ENCODE measurements at places on chromosomes 12 and 14. TPM values are rescaled to one million over a fixed set of nuclear protein-coding genes. Genes with fewer than 3 reads are reported as not detected.

GRCh38 chr12:33967760-33968159 lies 54.5 kb upstream of the ALG10 start:
- no peak for DNase-seq

- DNase-seq: no peak
Measured at GRCh38 chr12:119594772-119595445, 1.3 kb downstream of the TMEM233 start.

Gene C12orf56
- 1.1 TPM for total RNA-seq

- DNase-seq: no peak
Measured at GRCh38 chr14:71524320-71524982, 407.8 kb upstream of the RGS6 start.

- no peak for DNase-seq
Measured at GRCh38 chr12:117857632-117858612, 110.9 kb downstream of the KSR2 start.

- DNase-seq: no peak
Measured at GRCh38 chr12:95701275-95701674, 89.3 kb downstream of the NTN4 start.

GRCh38 chr14:105136401-105137322 lies 31.9 kb downstream of the JAG2 start:
- no peak for DNase-seq

DNA sequence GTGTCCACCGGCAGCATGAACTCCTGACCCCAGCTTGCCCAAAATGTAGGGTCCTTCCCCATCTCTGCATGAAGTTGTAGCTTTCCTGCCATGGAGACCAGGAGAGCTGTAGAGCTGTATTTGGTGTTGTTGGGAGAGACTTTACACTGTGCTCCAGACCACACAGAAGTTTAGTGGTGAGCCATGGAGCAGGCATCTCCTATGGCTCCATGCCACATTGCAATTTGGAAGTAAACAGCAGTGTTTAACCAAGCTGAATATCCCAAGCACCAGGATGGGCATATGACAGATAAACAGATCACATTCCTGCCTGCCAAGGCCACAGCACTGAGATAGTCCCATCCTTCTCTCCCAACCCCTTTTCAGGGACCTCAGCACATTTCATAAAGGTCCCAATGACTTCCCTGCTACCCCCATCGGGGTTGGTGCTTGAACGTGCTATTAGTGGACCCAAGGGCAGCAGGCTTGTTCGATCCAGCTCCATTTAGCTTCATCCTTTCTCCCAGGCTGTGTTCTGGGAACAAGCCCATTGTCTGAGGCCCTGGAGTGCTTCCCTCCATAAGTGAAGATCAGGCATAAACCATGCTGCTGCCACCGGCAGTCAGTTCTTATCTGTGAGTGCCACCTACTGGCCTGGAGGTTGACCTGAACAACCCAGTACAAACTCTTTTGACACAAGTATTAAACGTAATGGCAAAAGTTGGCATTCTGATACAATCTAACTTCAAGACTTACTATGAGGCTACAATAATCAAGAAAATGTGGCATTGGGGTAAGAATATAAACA lies 172.3 kb upstream of the ATXN7L3B start:
- no peak for DNase-seq

Gene FITM1
- 13.0 TPM for total RNA-seq

DNA sequence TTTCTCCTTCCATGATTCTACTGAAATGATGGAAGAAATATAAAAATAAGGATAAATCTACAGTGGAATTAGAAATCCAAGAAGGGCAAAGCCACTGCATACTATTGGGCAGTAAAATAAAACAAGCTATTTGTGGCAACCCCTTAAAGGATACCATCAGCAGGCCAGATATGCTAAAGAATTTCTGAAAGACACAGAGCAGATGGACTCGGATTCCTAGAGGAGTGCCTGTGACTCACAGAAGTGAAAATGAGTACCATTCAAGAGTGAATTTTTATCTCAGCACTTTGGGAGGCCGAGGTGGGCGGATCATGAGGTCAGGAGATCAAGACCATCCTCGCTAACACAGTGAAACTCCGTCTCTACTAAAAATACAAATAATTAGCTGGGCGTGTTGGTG lies 318.1 kb downstream of the LRIG3 start:
- no peak for DNase-seq

Measured in skin of body (tissue), 3 donors.